ENCODE measurements at places on chromosomes 3 and 15. TPM values are rescaled to one million over a fixed set of nuclear protein-coding genes. Genes with fewer than 3 reads are reported as not detected.
A peak's percentile ranks its signal among the peaks of the same experiment; 100 is the strongest.

DNA sequence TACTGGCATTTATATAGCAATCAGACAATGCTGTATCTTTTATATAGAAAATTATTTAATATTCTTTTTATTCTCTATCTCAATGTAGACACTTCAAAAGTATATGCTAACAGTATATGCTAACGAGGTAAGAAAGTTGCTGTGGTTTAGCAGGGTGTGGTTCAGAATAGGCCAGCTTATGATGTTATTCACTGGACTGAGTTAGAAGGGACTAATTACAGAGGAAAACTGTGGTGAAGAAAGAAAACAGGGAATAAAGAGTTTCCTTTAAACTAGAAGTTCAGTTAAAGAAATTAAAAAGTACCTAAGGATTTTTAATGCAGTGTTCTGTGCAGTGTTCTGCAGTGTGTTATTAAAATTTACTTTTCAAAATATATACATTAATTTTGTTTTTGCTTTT, 59.4 kb downstream of the MYO9A start:
- DNase-seq: no peak

GRCh38 chr3:48595526-48596121, 495 bp upstream of the COL7A1 start:
- peak; percentile 58 for DNase-seq

ATP13A4 gene
- 0.29 TPM for total RNA-seq

- no peak for DNase-seq
These were observed 336.7 kb upstream of the FRG2C start for GRCh38 chr3:75327453-75327852.

DNA sequence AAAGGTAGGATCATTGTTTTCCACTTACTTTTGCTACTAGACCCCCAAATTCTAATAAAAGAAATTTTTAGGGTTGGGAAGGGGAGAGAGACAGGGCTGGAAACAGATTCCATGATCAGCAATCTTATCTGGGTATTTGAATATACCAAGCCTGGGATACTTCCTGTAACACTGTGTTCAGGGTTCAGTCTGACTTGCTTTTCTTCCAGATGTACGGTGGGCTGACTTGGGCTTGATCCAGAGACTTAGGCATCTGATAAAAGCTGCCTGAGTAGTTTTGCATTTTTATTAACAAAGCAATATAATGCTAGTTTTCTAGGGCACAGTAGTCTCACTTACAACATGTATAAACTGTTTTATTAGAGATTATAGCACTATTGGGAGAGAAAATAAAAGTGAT, 49.2 kb downstream of the KCNMB2 start:
- DNase-seq: no peak
